Activated T-cell treated with anti-CD3 and anti-CD28 coated beads, Interleukin-2, amount 50 U/mL, for 72 hours (primary cell): ENCODE measurements at places on chromosomes 11 and 22. TPM values are rescaled to one million over a fixed set of nuclear protein-coding genes. Genes with fewer than 3 reads are reported as not detected.

- H3K4me1 ChIP-seq = peaks cover 11% of the 10 kb centered on the region
- peak overlapping the region; percentile 61 for H3K4me3 ChIP-seq
- H3K27me3 ChIP-seq = peaks cover 66% of the 10 kb centered on the region
- H3K36me3 ChIP-seq = no peaks in the 10 kb centered on the region
- no peak overlapping the region for H3K27ac ChIP-seq
These were observed 1.0 kb downstream of the LMO1 start for GRCh38 chr11:8262552-8263108.

DNA sequence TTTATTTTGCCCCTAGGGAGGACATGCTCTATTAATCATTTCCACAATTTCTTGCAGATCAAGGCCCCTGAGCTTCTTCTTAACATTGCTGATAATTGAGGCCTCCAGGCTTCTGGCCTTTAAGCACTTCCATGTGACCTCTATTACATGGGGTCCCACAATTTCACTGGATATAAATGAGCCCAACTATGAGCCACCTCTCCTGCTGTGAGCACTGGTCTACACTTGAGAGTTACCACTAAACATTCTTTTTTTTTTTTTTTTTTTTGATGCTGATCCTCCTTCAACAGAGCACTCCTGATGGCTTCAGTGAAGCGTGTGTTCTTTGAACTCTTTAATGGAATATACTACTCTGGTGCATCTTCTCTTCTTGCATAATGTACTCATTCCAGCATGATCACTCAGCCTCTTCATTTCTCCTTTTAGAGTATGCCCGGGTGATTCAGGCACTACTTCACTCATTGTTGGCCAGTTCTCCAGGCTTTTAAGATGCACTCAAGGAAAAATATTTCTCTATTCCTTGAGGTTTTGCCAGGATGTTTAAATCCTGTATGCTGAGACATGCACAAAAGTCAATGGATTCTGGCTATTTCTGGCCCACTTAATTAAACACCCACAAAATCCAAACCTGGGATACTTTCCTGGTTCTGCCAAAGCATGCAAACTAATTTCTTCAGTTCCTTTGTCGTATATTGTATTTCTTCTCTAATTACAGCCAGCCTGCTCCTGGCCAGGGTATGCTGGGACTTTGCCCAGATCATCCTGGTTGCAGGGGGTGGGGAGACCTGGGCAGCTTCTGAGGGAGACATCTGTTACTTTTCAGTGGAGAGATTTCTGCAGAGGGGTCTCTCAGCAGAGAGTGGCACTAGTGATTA is 257.8 kb upstream of the LUZP2 start:
- H3K27ac ChIP-seq = no peak overlapping the region
- H3K36me3 ChIP-seq = no peaks in the 10 kb centered on the region
- no peak for DNase-seq
- H3K4me3 ChIP-seq = no peak overlapping the region
- no peaks in the 10 kb centered on the region for H3K4me1 ChIP-seq

GRCh38 chr22:39265143-39265886 is 20.5 kb upstream of the PDGFB start:
- H3K27ac ChIP-seq = no peak overlapping the region
- H3K4me3 ChIP-seq = no peak overlapping the region
- H3K36me3 ChIP-seq = peaks cover 4% of the 10 kb centered on the region
- no peak for DNase-seq

- H3K4me1 ChIP-seq = peaks cover 54% of the 10 kb centered on the region
- H3K36me3 ChIP-seq = peaks cover 1% of the 10 kb centered on the region
- peak; percentile 38 for DNase-seq
- H3K27me3 ChIP-seq = no peaks in the 10 kb centered on the region
- H3K27ac ChIP-seq = peak overlapping the region; percentile 13
- H3K4me3 ChIP-seq = peak overlapping the region; percentile 84
These were observed 669 bp upstream of the BCR start for GRCh38 chr22:23179381-23180299.

- no peak for DNase-seq
- H3K27ac ChIP-seq = no peak overlapping the region
- no peaks in the 10 kb centered on the region for H3K36me3 ChIP-seq
- no peaks in the 10 kb centered on the region for H3K27me3 ChIP-seq
These were observed 116.4 kb downstream of the FAR1 start for GRCh38 chr11:13784855-13785254.

DNA sequence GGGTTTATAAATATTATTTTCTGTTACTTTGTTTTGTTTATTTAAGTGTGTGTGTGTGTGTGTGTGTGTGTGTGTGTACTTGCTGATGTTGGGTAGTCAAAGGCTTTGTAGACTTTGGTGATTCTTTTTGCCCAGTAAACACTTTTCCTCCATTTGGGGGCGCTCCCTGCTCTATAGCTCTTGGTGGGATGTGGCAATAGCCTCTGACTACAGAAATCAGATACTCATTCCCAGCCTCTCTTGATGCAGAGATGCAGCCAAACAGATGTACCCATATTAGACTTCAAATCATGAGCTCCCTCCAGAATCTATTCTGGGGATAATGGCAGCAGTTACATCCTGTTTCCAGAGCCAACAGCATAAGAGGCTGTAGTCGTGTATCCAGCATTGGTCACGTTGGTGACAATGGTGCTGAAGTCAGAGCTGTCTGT is 33.4 kb upstream of the APOL5 start:
- no peak overlapping the region for H3K4me3 ChIP-seq
- DNase-seq = no peak
- peaks cover 17% of the 10 kb centered on the region for H3K4me1 ChIP-seq
- H3K27ac ChIP-seq = no peak overlapping the region
- H3K27me3 ChIP-seq = no peaks in the 10 kb centered on the region

DNA sequence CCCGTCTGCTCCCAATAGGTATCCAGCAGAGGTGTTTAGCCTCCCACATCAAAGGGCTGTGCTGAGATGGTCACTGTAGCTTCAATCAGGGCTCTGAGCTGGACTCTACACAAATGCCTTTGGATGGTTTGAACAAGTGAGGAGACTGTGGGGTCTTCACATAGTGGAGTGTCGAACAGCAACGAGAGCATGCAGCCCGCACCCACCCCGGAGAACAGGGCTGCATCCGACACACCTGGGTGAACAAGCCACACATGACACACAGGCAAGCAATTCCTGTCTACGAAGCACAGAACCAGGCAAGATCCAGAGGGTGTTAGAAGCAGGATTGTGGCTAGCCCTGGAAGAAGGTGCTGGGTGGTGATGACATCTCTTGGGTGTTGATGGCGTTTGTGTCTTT is 58.0 kb upstream of the FGF3 start:
- no peak for DNase-seq
- H3K36me3 ChIP-seq = no peaks in the 10 kb centered on the region
- H3K27ac ChIP-seq = no peak overlapping the region
- no peaks in the 10 kb centered on the region for H3K4me1 ChIP-seq

DNA sequence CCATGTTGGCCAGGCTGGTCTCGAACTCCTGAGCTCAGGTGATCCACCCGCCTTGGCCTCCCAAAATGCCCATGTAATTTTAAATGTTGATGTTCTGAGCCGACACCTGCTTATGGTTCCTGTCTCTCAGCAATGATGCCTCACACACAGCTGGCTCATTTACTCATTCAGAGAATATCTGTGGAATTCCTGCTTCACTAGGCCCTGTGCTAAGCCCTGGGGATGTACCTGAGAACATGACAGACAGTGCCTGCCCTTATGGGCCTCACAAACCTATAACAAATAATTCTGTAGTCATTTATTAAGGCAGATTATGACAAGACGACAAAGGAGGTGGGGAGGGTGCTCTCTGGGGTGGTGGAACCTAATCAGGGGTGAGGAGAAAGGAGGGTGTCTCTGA is 93.7 kb downstream of the PRR5L start:
- peak overlapping the region; percentile 83 for H3K27ac ChIP-seq
- H3K27me3 ChIP-seq = peaks cover 16% of the 10 kb centered on the region
- DNase-seq = no peak
- H3K4me3 ChIP-seq = peak overlapping the region; percentile 66

GRCh38 chr11:126607374-126607773 is 251.9 kb downstream of the ST3GAL4 start:
- peaks cover 7% of the 10 kb centered on the region for H3K27me3 ChIP-seq
- no peaks in the 10 kb centered on the region for H3K36me3 ChIP-seq
- H3K4me1 ChIP-seq = no peaks in the 10 kb centered on the region
- H3K4me3 ChIP-seq = no peak overlapping the region
- DNase-seq = no peak

GRCh38 chr11:129077191-129077590 is 114.9 kb downstream of the ARHGAP32 start:
- H3K27me3 ChIP-seq = no peaks in the 10 kb centered on the region
- no peaks in the 10 kb centered on the region for H3K4me1 ChIP-seq
- H3K27ac ChIP-seq = no peak overlapping the region
- H3K36me3 ChIP-seq = no peaks in the 10 kb centered on the region
- no peak for DNase-seq
- H3K4me3 ChIP-seq = no peak overlapping the region

CYP2D6 gene
- 6.6 TPM for total RNA-seq

SHANK3 gene
- 0.24 TPM for total RNA-seq

ADAMTS15 gene
- 0.07 TPM for total RNA-seq

ADAMTS8 gene
- total RNA-seq = not detected

RFPL3 gene
- total RNA-seq = not detected
